ENCODE measurements at places on chromosomes 5 and 9. TPM values are rescaled to one million over a fixed set of nuclear protein-coding genes. Genes with fewer than 3 reads are reported as not detected.

DNA sequence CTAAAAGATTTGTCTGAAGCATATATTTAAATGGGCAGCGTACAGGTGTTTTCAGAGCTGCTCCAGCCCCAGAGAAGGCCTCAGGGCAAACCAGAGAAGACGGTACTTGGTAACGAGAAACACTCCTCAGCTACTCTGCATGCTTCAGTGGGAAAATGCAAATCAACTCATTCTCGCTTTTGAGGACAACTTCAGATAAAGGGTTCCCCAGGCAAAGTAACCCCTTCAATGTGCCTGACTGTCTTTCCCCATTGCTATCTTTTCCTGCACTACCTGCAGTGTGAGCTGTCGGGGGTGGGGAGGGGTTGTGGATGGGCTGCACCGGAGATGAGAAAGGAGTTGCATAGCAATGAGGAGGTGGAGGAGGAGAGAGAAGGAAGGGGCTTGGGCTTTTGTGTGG is 339.7 kb upstream of the CLINT1 start:
- peak; percentile 70 for DNase-seq

DNA sequence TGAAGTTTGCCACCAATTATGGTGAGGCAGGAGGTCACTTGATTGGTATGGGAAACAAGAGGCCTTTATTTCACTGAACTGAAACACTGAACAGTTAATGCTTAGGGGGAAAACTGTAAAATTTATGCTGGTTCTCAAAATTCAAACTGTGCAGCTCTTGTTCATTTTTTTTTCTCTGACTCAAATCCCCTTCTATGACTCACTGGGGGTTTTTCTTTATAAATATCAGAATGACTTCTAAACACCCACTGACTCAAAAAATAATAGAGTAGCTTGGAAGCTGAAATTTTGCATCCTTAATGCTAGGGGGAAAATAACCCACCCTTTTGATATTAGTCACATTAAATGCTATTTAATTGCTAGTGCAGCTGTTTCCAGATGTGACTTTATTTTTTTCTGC is 24.1 kb upstream of the OTP start:
- DNase-seq: no peak

DNA sequence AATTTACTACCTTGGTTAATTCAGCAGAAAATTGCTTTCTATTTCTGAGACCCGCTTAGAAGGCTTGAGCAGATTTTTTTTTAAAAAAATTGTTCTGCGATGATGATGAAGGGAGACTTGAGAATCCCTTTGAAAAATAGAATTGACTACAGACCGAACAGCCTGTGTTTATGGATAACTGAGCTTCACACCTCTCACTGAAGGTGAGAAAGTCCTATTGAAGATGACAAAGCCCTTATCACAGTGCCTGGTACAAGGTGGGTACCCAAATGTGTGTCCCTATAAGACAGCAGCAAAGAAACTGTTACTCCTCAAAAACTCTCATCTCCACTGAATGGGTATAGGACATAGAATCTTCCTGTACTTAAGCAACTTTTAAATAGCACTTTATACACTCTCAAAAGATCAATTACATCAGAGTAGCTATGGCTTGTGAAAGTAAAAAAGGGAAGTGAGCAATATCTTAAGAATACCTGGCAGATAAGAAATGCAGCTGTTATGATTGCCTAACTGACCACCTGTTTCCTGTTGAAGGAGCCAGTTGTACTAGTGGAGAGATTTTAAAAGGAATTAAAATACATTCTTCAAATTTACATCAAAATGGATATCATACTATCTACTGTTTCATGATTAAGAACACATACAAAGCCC is 419.7 kb downstream of the CHSY3 start:
- DNase-seq: peak; percentile 59

DNA sequence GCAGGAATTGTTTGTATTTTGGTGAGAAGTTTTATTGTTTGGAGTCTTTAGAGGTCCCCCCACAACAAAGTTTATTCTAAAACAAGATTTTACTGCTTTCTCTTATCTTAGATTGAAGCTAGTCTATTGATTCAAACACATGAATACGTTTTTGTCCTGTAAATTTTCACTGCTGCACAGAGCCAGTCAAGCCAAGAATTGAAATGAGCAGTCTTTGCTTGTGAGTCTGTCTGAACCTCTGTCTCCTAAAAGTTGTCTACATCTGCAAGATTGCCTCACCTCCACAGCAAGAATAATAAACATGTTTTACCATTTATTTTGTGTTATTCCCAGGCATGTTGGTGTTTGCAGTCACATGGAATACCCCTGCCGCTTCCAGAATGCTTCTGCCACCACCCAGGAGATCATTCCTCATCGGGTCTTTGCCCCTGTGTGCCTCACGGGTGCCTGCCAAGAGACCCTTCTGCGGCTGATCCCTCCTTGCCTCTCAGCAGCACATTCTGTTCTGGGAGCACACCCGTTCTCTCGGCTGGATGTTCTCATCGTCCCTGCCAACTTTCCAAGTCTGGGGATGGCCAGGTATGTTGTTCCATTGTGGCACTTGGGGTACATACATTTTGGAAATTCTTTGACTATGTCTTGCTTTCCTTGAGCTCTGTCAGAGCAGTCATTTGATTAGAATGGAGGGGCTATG is 74.1 kb downstream of the AOPEP start:
- DNase-seq: no peak

DNA sequence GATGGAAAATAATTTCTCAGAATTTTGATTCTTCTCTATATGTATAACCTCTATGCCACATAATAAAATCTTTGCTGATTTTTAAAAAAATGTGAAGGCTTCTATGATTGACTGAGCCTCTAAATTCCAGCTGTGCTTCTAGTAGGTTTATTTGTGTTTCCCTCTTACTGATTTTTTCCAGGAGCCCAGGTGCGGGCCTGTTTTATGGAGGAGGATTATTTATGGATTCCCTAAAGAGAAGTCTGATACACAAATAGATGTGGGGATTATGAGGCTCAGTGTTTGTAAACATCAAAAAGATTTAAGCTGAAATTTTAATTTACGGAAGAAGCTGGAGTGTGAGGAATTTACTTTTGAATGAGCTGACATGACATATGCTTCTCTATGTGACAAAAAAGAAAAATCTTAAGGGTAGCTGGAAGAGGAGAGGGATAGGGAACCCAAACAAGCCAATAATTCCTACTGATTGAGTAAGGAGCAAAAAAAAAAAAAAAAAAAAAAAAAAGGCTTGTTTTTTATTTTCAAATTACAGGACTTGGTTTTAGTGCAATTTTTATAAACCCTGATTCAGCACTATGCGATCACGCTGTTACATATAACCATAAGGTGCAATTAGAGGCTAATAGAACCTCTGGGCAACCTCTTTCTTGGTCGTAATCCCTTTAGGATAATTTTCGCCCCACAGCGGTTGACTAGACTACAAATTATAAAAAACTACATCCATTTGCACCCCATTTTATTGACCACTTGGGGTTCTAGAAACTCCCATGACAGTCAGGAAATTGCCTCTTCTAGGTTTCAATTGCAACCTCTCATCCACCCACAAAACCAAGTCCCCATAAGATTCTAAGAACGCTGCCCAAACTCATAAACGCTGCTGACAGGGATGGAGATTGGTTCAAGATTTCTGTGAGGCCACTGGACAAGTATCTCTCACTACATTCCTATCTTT is 44.4 kb upstream of the RAI14 start:
- no peak for DNase-seq

- no peak for DNase-seq
These were observed 37.3 kb downstream of the ARHGEF28 start for GRCh38 chr5:73663161-73663859.

DNA sequence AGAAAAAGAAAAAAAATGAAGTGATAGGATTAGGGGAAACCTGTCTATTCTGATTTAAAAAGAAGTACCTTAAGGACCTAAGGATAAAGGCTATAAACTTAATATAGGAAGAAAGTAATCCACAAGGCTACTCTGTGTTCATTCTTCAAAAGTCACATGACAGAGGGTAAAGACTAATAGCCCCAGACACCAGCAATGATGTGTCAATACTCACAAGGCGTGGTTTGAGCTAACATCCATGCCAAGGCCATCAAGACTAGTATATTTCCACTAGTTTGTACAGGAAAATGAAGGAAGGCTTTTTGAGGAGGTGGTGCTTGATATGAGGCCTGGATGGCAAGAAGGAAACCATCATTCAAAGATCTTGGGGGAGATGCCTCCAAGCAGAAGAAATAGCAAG is 49.7 kb upstream of the TEX48 start:
- DNase-seq: no peak

GRCh38 chr5:168670881-168671575 is 91.9 kb upstream of the PANK3 start:
- DNase-seq: no peak

GRCh38 chr9:81537964-81538363 is 151.4 kb downstream of the TLE1 start:
- DNase-seq: no peak

- DNase-seq: no peak
These were observed 2.2 kb downstream of the PPP2CA start for GRCh38 chr5:134223406-134224248.

DNA sequence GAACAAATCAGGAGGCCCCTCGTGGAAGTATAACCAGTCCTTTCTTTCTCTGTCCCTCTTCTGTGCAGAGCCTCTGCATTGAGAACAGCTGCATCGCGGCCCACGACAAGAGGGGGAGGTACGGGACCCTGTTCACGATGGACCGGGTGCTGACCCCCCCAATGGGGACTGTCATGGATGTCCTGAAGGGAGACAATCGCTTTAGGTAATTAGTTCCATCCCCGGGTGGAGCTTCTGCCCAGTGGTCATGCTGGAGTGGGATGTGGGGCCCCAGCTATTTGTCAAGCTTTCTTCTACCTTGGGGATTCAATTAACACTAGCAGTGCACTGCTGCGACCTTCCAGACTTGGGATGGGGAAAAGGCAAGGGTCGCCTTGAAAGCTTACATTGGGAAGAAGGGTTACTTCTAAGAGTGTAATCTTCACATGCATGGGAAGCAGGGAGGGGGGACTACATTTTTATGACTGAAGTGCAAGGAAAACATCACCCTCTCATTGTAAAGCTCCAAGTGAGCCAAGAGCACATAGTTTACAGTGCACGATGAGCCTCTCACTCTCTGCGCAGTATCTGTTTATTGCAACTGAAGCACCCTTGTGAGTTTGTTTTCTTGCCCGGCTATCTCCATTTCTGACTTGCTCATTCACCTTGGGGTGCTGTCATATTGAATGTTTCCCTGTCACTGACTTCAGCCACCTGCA is 27.0 kb downstream of the TGFBI start:
- DNase-seq: no peak

DNA sequence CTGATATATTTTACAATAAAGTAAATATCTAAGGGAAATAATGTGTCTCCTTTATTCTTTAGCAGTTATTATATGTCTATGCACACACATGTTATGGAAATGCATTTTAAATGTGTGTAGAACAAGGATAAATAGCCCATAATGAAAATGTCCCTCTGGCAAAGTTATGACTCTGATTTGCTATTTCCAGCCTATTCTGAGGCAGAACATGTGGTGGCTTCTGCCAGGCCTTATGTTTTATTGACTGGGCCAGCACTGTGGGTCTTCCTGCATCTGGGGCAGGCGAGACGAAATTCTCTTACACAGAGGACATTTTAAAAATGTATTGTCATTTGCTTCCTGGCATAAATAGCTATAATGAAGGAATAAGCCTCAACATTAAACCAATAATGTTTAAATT is 52.8 kb downstream of the S1PR3 start:
- no peak for DNase-seq

Gene ARAP3
- total RNA-seq: 3.0 TPM

Gene CCL27
- total RNA-seq: not detected

Gene ANKRD31
- total RNA-seq: 0.10 TPM

Gene TMEM215
- total RNA-seq: not detected

All from B cell (primary cell).